ENCODE measurements at places on chromosomes 5 and 9.

DNA sequence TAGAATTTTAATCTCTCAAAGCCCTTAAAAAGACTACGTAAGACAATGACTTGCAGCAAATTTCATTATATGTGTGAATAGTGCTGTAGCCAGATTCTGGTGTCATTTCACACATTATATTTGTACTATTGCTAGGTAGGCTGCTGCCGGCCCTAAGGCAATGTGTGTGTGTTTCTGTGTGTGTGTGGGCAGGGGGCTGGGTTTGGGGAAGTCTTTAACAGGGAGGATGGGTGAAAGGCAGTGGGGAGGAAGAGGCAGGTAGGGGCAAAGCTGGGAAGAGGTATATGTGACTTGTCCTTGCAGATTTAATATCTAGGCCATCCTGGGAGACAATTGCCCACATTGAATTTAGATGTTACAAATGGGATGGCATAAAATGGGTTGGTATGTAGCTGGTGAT is 130.8 kb downstream of the MACIR start:
- no peak for DNase-seq

DNA sequence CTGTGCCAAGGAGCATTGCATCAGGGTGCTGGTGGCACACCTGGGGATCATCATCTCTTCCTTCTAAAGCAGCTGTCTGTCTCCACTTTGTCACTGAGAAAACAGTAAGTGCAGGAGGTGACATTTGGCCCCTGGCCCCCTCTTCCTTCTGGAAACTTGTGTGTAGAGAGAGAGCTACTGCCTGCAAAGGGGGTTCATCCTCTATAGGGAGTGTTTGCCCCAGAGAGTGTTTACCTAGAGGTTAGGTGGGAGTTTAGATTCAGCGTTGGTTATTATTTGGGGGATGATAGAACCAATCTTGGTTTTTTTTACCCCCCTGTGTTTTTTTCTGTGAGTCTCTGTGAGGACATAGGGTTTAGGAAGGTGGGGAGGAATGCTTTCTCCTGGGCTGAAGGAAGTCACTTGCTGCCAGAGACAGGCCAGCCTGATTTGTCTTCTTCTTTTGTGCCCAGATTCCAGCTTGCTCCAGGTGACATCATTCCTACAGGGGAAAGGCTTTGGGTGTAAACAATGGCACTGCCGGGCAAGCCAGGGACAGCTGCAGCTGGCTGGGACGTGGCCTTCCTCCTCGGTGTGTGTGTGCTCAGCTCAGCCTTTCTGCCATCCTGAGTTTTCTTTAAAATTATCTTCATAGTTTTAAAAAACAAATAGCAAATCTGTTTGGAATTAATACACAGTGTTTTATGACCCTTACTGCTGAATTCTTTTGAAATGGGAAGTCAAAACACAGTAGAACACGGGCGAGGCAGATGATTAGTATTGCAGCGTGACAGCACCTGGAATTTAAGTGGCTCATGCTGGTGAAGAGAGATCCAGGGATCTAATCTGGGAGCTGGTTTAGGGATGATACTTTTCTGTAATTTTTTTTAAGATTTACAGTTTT is 24.5 kb downstream of the PRRC2B start:
- peak; percentile 71 for DNase-seq

DNA sequence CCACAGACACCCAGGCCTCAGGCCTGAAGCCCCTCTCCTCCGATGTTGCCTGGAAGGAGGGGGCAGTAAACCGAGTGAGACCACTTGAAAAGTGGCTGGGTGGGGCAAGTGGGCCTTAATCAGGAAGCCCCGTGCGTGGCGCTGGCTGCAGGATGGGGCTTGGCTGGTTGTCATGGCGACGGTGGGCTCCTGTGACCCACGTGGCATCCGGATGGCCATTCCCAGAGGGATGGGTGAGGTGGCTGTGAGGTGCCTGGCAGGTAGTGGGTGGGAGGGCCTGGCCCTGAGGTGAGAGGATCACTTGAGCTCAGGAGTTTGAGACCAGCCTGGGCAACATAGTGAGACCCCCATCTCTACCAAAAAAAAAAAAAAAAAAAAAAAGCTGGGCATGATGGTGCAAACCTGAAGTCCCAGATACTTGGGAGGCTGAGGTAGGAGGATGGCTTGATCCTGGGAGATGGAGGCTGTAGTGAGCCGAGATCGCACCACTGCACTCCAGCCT is 5.2 kb downstream of the GPSM1 start:
- DNase-seq = no peak

- DNase-seq = peak; percentile 2
Observed at GRCh38 chr9:17402309-17402708, 176.6 kb upstream of the SH3GL2 start.

GRCh38 chr5:10753178-10753577 is 7.9 kb downstream of the DAP start:
- DNase-seq = no peak
